ENCODE measurements at places on chromosomes 11 and 22.

- DNase-seq = peak; percentile 18
Observed at GRCh38 chr22:20430720-20431510, 6.7 kb downstream of the SCARF2 start.

- DNase-seq = no peak
Observed at GRCh38 chr11:100820621-100821020, 133.5 kb downstream of the ARHGAP42 start.

GRCh38 chr11:77203901-77204753 is 76.1 kb downstream of the MYO7A start:
- DNase-seq = no peak

DNA sequence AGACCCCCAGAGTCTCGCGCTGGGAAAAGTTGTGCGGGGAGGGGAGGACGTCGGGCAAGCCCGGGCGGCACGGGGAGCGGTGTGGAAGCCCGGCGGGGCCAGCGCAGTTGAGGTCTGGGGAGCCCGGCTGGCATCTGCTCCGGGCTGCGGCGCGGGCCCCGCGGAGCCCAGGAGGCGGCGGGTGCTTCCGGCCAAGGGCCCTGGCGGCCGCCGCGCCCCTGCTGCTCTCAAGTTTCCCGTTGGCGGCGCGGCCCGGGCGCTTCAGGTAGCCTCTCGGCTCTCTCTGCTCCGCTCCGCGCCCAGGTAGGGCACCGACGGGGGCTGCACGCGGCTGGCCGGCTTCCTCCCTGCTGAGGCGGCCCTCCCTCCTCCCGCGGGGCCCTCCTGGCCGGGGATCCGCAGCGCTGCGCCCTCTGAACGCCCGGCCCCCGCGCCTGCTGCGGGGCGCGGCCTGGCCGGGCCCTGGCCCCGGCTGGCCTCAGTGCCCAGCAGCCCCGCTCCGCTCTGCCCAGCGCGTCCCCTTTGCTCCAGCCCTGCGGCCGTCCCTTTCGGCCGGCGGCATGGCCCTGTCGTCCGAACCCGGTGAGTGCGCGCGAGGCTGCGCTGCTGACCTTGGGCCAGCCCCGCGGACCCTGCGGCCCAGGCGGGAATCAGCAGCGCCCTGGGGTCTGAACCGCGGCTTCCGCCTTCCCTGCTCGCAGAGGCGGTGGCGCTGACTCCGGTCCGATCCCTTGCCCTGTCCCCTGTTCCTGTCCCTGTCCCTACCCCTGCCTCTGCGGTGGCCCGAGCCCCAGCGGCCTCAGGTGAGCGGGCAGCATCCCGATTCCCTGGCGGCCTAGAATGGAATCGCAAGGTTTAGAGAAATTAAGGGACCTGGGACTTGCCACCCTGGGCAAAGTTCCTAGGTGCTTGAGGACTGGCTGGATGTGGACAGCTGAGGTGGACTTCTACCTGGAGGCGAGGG is 4.3 kb upstream of the AMPD3 start:
- no peak for DNase-seq

DNA sequence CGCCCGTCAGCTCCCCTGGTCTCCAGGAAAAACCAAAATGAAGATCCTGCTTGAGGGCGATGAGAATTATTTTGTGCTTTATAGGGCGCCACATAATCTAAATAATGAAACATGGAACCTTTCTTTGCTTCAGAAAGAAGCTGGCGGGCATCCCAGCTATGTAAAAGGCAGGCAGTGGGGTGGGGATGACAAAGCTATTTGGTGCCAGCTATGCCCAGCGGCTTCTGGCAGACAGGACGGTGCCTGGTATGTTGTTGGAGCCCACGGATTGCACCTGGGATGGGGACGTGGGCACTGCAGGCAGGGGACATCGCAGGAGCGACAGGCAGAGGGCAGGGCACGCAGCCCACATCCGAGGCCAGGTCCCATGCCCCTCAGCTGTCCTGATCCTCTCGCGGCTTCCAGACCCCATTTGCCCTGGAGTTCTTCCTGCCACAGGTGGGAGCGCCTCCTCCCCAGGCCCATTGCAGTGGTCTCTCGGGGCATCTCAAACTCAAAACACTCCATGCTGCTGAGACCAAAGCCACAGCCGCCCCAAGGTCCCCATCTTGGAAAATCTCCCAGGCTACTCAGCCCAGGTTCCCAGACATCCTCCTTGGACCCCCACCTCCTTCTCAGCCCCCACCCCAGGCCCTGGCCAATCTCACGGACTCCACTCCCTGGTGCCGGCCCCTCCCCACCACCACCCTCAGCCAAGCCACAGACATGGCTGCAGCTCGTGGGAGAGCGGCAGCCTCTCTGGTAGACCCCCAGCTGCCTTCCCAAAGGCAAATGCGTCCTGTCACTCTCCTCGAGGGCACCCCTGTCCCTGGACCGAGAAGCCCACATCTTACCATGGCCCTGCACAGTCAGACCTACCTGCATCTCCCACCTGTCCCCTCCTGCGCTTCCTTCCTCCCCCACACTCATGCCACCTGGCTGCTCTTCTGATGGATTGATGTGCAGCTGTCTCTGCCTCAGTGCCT is 45.7 kb downstream of the SHISAL1 start:
- no peak for DNase-seq

GRCh38 chr11:15208378-15209222 is 93.9 kb downstream of the INSC start:
- DNase-seq = peak; percentile 31

GRCh38 chr11:44870181-44870580 is 80.5 kb downstream of the TP53I11 start:
- DNase-seq = no peak

DNA sequence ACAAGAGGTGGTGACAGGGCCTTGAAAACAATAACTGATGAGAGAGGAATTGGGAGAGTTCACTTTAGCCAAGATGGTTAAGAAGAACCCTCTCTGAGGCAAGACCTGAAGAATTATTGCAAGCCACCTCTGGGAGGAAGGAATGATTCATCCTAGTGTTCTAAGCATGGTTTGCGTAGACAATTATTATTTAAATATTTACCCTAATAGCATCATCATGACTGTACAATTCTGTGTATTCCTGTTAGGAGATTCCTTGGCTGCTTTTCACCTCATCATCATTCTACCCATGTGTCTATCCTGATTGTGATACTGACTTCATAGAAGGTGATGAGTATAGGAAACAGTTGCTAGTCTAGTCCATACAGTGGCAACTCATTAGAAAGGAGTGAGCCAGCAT is 264.4 kb downstream of the DDX10 start:
- no peak for DNase-seq

GRCh38 chr22:19523240-19524169 is 705 bp downstream of the CLDN5 start:
- no peak for DNase-seq

DNA sequence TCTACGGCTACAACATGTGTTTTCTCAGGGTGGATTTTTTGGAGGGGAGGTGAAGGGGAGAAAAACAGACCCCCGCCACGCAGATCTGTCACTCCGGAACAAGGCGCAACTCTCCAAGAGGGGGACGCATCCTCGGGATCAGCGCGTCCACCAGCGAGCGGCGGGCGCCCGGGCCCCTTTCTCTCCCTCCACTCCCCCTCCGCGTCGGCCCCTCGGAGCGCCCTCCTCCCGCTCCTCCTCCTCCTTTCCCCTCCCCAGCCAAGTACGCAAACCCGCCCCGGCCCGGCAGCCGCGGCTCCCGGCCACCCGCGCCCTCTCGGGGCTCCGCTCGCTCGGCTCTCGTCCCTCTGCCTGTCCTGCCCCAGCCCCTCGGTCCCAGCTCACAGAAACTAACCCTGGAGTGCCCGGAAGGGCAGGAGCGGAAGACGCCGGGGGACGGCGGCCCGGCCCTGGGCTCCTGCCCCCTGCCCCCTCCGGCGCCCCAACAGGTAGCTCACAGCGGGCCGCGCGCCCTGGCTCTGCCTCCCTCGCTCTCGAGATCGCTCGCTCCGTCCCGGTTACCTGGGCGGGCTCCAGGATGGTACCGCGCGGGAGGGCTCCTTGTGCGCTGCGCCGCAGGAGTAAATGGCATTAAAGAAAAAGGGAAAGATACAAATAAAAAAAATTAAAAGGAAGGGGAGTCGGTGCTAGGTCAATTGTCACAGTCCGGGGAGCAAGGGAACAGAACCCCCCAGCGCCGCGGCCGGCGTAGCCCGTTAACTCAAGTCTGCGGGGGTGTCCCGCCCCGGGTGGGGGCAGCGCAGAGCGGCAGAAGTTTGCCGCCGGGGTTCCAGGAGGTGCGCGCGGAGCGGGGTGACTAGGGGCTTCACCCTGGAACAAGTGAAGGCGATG is 131.4 kb upstream of the C11orf58 start:
- no peak for DNase-seq

DNA sequence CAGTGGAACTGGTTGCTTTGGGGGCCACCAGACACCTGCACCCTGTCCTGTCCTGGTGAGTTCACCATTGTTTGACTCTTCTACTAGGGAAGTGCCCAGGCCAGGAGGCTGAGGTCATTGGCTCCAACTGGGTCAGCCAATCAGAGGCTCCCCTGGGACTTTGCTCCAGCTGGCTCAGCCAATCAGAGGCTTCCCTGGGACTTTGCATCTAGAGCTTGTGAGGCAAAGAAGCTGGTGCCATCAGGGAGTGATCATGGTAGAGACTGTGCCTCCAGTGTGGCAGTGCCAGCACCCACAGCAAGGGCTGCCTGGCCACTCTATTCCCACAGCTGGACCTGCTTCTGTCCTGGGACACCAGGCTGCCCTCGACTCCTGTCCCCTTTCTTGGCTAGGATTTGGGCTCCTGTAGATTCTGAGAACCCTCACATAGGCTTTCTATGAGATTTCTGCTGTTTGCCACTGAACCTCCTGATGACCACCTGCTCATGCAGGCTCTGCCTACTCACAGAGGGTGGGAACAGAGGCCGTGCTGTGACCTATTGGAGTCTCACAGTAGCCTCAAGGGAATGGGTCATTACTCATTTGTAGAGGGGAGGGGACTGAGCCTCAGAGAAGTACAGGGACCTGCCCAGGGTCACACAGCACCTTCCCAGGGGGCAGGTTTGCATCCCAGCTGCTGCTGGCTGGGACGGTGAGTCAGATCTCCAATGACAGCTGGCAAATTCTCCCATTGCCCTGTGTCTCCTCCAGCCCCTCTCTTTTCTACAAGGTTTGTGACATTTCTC is 59.2 kb upstream of the SHISAL1 start:
- no peak for DNase-seq

DNA sequence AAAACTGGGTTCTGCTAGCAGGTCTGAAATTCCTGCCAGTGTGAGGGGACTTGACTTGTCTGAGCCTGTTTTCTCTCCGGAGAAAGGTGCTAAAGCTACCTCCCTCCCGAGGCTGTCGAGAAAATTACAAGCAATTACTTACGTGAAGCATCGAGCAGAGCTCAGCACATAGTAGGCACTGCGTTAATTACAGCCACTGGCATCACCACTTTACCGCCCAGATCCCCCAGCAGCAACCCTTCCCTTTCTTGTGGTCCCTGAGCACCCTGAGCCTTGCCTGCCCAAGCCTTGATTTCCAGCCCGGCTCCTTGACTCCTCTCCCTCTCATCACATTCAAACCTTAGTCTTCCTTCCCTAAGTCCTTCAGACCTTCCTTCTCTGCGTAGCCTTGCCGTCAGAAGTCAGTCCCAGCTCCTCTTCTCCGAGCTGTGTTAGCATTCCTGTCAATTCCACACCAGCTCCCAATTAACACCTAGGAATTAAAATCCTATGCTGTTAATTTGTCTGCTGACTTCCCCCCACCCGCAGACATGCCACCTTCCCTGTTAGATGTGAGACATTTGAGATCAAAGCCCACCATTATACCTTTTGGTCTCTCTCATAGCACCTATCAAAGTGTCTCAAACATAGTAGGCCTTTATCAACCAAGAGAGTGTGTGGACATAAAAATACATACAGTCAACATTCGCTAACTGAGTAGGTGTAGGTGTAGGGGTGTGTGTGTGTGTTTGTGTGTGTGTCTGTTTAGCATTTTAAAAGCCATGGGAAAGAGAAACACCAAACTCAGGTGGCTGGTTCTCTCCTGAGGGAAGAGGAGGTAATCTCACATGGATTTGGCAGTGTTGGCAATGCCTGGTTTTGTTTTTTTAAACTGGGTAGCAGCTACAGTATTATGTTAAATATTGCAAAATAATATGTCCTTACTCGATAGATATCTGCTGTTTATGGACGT is 2.8 kb upstream of the KCNJ5 start:
- DNase-seq = no peak

GRCh38 chr11:70710601-70711000 is 312.3 kb downstream of the CTTN start:
- no peak for DNase-seq

DNA sequence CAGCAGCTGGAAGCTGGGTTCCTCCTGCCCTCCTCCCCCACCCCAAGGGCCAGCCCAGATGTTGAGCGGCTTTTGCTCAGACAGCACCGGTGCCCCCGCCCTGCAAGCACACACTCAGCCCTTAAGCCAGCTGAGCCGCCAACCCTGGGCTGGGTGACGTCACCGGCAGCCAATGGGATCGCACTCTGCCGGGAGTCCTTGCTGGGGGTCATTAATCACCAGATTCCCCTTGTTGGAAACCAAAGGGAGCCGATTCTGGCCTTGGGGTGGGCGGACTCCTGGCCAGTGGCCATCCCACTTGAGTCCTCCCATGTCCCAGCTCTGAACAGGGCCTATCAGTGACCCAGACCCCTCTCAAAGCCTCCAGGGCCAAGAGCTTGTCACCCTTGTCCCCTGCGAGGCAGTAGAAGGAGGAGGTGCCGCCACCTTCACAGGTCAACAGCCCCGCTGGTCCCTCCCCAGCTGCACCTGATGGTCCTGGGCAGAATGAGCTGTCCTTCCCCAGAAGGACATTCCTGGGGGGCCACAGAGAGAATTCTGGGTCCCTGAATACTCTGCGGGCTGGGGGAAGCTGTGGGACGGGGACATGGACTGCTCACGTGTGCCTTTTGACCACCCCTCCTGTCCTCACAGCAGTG is 7.4 kb downstream of the DUSP8 start:
- DNase-seq = no peak

DNA sequence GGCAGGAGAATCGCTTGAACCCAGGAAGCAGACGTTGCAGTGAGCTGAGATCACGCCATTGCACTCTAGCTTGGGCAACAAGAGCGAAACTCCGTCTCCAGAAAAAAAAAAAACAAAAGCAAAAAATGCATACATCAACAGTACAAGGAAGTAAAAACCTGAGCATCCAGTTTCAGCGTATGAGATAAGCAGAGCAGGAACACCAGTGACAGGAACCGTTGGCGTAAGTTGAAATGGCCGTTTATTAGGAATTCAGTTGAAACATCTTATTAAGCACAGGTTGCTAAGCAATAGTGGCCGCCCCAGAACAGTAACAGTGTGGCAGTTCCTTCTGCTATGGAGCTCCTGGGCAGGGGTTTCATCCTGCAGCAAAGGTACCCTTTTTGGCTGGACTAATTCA is 4.0 kb upstream of the L3MBTL2 start:
- no peak for DNase-seq

GRCh38 chr11:122659676-122660554 is 4.4 kb downstream of the UBASH3B start:
- no peak for DNase-seq

All from activated CD8-positive, alpha-beta memory T cell treated with anti-CD3 and anti-CD28 coated beads for 1 hour (primary cell).